ENCODE measurements at places on chromosomes 7 and 10.

- DNase-seq = no peak
Measured at GRCh38 chr10:123562387-123562786, 103.8 kb upstream of the GPR26 start.

- no peak for DNase-seq
Measured at GRCh38 chr10:100566561-100566960, 30.8 kb downstream of the HIF1AN start.

DNA sequence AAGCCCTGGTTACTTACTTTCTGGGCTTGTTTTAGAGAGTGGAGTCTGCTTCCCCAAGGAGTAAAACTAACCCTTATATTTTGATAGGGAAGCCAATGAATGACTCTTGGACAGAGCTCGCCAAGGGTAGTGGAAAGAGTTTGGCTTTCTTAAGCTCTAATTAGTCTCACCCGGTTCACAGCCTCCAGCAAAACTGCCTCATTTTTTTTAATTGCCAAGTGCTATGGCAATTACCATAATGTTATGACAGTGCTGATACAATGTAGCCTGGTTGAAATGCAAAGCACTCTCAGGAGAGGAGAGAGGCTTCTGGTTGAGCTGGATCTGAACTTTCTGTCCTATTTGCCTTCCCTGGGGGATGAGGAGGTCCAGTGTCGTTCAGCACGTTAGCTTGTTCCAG lies 376.1 kb upstream of the CHRM2 start:
- no peak for DNase-seq

DNA sequence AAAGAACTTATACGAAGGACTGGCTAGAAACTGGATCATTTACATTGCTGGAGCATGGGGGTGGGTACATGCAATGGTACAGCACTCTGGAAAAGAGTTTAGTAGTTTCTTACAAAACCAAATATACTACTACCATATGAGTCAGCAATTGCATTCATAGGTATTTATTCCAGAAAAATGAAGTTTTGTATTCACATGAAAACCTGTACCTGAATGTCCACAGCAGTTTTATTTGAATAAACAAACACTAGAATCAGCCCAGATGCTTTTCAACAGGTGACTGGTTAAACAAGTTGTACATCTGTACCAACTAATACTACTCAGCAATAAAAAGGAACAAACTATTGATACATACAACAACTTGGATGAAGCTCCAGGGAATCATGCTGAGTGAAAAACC lies 3.4 kb downstream of the SCIN start:
- no peak for DNase-seq

- no peak for DNase-seq
Measured at GRCh38 chr10:2079603-2080078, 342.3 kb upstream of the ADARB2 start.

- DNase-seq = no peak
Measured at GRCh38 chr7:99766484-99767099, 17.4 kb downstream of the CYP3A4 start.

- no peak for DNase-seq
Measured at GRCh38 chr10:13450069-13450468, 78.7 kb downstream of the BEND7 start.

- no peak for DNase-seq
Measured at GRCh38 chr10:63173468-63174232, 40.5 kb downstream of the NRBF2 start.

- peak; percentile 14 for DNase-seq
Measured at GRCh38 chr10:110859973-110860376, 11.8 kb upstream of the PDCD4 start.

- no peak for DNase-seq
Measured at GRCh38 chr7:96596120-96596826, 113.4 kb downstream of the SEM1 start.

Data from GDM1 (cell line).